Cardiac muscle cell (in vitro differentiated cells and primary cell): ENCODE measurements at places on chromosomes 11 and 22. TPM values are rescaled to one million over a fixed set of nuclear protein-coding genes. Genes with fewer than 3 reads are reported as not detected.

MAPK8IP2 gene
- 1.7 and 2.4 TPM in 2 replicates for total RNA-seq

OR52I2 gene
- total RNA-seq = not detected in 2 replicates

ST13 gene
- 178 and 301 TPM in 2 replicates for total RNA-seq

OR51E2 gene
- not detected in 2 replicates for total RNA-seq

OR51B5 gene
- total RNA-seq = 1.4 and 3.6 TPM in 2 replicates

CLTCL1 gene
- total RNA-seq = 7.2 and 12.2 TPM in 2 replicates

MS4A4A gene
- not detected in 2 replicates for total RNA-seq

TP53AIP1 gene
- 0.46 TPM in 1 of 2 replicates, not detected in the other for total RNA-seq

GRCh38 chr22:21937041-21937820 is 15.4 kb downstream of the PPM1F start:
- DNase-seq = no peak

- DNase-seq = no peak
Observed at GRCh38 chr11:15943418-15944197, 412.7 kb downstream of the SOX6 start.

DNA sequence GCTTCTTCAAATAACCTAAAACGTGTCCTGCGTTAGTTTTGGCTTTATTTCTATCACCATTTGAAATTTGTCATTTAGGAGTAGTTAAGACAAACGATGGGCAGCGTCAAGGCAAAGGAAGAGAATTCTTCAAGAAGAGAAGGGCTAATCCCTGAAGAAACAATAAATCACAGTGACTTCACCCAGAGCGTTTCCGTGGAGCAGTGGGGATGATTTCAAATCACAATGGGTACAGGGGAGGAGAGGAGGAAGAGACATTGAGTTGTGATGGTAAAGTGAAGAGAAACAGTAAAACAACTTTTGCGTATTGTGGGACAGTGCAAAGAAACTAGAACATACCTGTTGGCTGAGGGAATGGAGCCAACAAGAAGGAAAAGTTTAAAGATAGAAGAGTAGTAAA is 9.7 kb downstream of the PDGFD start:
- DNase-seq = no peak

DNA sequence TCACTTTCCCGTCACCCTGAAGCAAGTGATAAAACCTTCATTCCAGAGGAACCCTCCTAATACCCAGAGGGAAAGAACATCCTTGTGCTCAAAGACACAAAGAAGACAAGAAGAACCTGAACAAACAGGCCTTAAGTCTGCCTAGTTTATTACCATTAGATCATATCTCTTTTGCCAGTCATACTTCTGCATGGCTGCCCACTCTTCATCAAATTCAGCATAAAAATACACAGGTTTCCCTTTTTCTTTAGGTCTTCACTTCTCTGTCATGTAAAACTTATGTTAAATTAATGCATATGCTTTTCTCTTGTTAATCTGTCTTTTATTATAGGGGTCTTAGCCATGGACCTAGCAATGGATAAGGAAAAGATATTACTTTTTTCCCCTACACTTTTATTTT is 459.7 kb downstream of the DLG2 start:
- no peak for DNase-seq

DNA sequence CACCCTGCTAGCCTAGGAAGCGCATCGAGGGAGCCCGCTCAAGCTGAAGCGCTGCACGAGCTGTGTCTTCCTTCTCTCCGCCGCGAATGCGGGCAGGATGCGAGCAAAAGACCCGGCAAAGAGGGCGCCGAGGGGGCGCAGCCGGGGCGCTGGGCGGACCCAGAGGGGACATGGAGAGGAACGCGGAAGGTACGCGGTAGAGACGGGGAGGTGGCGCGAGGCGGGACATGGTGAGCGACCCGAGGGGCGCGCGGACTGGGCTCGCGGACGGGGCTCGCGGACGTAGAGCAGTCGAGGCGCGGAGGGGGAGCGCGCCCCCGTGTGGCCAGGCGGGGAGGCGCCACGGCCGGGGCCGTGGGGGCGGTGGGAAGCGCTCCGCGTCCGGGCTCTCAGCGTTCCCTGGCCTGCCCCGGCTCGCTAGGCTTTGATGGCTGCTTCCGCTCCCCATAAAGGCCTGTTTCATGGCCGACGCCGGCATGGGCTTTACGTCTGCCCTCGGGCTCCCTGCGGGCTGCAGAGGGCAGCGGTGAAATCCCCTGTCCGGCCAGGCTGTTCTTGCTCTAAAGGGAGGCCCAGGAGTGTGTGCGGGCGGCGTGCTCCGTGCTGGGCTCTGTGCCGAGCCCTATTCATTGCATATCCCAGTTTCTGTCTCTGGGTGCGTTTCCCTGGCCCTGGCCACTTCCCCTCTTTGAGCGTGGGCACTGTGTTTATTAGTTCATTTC is 31.2 kb upstream of the TRIM29 start:
- peak; percentile 79 for DNase-seq

- no peak for DNase-seq
Observed at GRCh38 chr11:64644647-64645275, 53.7 kb downstream of the SLC22A12 start.

DNA sequence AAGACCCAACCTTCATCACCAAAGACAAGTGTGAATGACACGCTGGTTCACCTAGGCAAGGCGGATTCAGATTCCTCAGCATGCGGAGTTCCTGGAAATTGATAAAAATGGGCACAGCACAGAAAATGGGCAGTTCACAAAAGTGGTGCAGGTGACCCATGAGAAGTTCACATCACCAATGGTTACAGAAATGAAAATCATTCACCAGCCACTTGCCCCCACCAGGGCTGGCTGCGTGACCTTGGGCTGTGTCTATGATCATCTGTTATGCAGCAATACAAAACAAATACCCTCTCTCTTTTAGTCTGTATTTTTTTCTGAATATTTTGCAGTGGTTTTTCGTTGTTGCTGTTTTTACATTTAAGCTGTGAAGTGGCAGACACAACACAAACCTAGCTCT is 415.9 kb downstream of the TBC1D22A start:
- DNase-seq = no peak

DNA sequence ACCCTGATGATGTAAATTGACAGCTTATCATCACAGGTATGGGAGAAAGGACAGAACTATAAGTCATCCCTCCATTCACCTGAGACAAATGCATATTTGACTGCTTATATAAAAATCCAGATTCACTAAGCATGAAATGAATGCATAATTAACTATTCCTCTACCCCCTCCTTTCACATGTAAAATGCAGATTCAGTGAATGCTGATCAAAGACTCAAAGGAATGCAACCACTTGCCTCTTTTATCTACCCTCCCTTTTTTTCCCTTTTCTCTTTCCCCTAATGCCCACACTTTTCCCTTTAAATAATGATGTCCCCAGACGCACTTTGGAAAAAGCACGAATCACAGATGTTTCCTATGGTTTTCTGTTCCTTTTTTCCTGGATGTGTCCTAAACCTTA is 4.5 kb upstream of the PLAAT4 start:
- no peak for DNase-seq

- no peak for DNase-seq
Observed at GRCh38 chr11:73228268-73229134, 10.4 kb downstream of the P2RY2 start.

DNA sequence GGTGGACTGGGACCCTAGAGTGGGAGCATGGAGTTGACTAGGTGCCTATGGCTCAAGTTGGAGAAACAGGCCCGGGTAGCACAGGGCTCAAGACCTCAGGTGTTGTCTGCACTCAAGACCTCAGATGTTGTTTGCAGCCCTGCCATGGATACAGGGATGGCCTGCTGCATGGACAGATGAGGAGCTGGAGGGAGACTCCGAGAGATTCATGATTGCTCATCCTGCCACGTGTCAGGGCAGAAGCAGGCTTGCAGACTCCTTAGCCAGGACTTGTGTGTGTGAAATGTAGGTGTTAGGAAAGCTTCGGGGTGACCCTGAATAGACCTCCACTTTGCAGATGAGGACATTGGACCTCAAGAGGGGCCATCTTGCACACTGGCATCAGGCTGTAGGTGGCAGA is 921 bp downstream of the CCDC116 start:
- DNase-seq = no peak

DNA sequence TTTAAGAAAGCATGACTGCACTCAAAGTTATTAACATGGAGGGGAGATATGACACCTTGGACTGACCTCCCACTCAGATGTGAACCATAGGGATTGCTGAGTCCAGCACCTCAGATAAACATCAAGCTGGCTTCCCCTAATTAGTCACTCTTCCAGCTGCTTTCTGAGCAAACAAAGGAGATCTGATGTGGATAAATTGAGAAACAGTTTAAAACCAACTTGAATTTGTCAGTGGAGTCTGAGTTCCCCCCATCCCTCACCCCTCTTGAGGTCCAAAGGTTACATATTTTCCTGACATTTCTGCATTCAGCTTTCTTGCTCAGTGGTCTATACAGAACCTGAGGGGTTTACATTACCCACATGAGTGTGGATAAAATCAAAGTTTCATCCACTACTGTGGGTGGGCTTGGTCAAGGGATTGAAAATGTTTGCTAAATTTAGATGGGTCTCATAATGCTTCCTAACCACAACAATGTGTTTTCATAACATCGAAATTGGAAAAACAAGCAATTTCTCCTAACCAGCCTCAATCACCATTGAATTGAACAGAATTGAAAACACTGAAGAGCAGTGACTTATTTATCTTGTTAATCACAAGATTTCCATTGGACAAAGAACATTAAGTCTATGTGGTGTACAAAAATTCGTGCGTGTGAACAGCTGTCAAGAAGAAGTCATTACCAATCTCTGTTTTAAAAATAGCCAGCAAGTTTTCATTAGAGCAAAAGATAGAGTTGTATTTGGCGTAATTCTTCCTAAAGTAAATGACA is 292.3 kb downstream of the METTL15 start:
- DNase-seq = peak; percentile 25

DNA sequence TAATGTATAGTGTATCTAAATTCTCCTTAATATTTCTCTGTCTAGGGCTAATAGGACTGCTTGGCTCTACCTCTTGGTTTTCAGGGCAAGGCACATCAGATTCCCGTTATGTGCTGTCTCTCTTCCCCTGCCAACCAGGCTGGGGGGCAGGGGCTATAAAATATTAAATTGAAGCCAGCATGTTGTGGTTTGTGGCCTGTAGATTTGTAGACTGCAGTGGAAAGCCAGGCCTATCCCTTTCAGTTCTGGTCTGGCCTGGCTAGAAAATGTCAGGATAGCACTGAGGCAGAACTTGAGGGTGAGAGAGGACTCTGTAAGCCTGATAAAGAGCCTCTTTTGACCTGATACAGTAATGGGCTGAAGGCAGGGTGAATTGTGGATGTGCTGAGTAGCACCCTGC is 14.4 kb upstream of the GRK2 start:
- no peak for DNase-seq

DNA sequence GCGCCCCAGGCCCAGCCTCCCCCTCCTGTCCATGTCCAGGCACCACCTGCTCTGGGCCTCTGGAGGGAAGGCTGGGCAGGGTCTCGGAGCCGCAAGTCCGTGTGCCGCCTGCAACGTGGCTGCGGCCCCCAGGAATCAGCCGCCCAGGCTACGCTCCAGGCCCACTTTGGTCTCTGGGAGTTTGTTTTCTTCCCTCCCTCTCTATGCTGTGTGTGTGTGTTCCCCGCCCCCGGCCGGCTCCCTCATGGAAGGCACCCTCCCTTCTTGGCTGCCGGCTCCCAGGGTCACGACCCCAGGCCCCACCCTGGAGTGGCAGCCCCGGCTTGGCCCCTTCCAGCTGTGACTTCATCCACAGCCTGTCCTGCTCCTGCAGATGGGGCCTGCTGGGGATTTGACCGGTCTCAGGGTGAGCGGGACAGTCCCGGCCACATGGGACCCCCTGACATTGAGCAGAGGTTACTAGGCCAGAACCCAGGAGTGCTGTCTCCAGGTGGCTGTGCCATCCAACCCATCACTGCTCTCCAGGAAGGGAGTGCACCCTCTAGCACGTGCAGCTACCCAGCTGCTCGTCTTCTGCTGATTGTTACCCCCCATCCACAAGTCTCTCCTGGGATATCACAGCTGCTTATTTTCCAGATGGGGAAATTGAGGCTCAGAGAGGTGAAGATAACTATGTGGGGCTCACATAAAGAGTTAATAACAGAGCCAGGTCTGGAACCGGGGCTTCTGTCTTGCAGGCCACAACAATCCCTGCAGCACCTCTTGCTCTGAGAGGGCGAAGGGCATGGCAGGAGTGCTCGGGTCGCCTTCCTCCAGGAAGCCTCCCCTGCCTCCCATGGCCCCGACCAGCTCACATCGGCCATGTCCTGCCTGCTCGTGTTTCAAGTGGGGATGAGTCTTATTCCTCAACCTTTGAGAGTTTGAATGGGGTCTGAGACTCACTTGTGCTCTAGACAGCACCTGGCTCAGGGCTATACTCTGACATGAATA is 2.8 kb upstream of the LIF start:
- no peak for DNase-seq

- no peak for DNase-seq
Observed at GRCh38 chr11:93216511-93217101, 18.8 kb upstream of the SLC36A4 start.

DNA sequence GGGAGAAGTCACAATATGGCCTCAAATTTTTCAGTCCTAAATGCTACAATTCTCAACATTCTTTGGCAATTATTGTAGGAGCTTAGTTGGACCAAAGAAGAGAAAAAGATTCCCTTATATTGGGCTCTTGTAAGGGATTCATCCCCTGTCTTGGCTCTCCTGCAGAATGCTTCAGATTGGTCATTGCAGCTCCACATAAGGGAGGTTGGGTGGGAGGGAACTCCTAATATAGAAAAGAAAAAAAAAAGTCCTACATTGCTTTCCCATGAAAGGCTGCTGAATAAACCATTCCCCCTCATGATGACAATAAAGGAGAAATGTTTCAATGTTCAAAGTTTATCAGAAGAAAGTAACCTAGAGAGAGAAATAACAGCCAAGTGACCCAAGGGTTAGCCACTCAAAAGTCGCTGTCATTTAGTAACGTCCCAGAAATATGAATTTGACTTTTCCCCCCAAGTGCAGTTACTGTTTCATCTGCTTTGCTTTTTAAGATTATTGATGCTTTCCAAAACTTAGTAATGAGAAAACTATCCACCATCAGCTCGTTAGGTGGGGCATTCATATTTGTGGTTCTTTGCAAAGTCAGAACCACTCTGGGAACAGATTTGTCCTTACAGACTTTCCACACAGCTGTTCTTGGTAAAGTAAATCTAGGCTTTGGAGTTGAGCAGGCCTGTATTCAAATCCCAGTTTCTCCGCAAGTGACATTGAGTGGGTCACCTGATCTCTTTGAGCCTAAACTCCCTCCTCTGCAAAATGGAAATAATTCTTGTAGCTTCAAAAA is 5.0 kb upstream of the SLC1A2 start:
- DNase-seq = no peak

GRCh38 chr11:107623183-107623582 is 32.2 kb downstream of the ELMOD1 start:
- no peak for DNase-seq

GRCh38 chr11:7170431-7170830 is 81.3 kb upstream of the SYT9 start:
- DNase-seq = no peak
